ENCODE measurements at places on chromosomes 2 and 18.

GRCh38 chr2:231037731-231038482 lies 584 bp downstream of the C2orf72 start:
- DNase-seq = no peak

- DNase-seq = peak; percentile 56
These were observed 77.9 kb downstream of the LIMS1 start for GRCh38 chr2:108612153-108612513.

- no peak for DNase-seq
These were observed 157.3 kb upstream of the SALL3 start for GRCh38 chr18:78822171-78822948.

GRCh38 chr2:141468761-141469160 lies 662.1 kb downstream of the LRP1B start:
- no peak for DNase-seq

GRCh38 chr18:73153271-73153670 lies 285.5 kb upstream of the NETO1 start:
- DNase-seq = no peak

DNA sequence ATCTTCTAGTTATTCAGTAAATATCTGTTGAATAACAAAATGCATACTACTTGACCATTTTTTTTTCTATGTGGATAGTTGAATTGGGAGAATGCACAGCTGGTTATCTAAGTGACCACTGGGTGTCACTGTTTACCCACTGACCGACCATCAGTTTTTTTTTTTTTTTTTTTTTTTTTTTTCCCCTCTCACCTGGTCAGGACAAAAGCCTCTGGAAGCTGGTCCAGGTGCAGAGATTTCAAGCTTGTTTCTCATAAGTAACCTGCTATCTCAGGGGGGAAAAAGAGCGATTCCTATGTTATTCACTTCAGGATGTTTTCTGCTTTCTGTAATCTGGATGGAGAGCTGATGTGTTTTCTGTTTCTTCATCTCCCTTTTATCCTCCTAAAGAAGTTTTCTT lies 256.0 kb downstream of the DCDC2C start:
- no peak for DNase-seq

GRCh38 chr18:68429111-68429510 lies 285.8 kb downstream of the TMX3 start:
- DNase-seq = no peak

DNA sequence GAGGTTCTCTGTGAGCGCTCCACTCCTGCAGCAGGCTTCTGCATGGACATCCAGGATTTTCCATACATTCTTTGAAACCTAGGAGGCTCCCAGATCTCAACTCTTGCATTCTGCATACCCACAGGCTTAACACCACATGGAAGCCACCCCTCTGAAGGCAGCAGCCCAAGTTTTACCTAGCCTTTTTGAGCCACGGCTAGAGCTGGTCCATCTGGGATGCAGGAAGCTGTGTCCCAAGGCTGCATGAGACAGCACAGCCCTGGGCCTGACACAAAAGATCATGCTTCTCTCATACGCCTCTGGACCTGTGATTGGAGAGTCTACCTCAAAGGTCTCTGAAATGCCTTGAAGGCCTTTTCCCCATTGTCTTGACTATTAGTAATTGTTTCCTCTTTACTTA lies 53.6 kb upstream of the RPRM start:
- no peak for DNase-seq

DNA sequence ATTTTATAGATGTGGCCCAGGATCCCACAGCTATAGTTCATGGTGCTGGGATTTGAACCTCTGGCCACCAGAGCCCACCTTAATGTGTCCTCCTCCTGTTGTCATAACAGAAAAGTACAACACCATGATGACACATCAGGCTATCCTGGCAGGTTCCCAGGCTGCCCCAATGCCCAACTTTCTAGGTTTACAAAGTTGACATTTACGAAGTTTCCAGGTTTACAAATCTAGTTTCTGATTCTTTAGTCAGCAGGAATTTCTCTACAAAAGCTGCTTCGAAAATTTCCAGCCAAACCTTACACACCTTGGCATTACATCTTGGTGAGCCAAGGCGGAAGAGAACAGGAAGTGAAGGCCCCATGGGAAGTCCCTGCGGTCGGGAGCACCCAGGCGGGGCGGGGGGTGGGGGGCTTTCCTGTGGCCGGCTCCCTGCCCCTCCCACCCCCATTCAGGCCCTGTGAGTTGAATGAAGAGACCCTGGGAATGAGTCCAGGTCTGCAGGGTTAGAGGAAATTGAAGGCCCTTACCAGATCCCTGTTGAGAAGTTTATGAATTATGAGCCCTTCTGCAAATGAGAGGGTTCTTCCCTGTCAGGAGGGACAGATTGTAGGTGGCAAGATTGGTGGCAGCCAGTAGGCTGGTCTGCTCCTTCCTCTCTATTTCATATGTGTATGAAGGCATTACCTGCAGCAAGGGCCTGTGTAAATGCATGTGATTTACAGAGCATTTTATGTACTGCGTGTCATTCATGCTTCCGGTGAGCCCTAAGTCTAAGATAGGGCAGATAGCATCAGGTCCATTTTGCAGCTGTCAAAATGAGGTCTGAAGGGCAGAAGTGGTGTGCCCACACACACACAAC lies 11.1 kb upstream of the IL1RN start:
- no peak for DNase-seq

- DNase-seq = no peak
These were observed 265.5 kb upstream of the KCNJ3 start for GRCh38 chr2:154433010-154433409.

GRCh38 chr2:25833566-25833965 lies 44.7 kb downstream of the ASXL2 start:
- no peak for DNase-seq

DNA sequence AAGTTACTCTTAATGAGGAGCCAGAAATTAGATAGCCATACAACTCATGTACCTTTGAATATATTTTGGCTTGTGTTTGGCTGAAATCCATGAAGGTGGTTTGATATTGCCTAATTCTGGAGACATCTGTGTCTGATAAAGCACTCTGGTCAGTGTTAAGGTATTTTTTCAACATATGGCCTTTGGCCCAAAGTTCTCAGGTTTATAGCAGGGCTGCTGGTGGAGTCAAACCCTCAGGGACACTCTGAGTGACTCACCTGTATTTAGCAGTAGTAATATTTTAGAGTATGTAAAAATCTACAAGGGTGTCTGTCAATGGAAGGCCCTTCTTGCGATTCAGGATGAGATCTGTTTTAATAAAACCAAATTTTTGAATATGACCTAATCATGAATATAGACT lies 666.5 kb downstream of the SLC4A3 start:
- DNase-seq = no peak

- DNase-seq = no peak
These were observed 76.9 kb upstream of the AGAP1 start for GRCh38 chr2:235416858-235417499.

- DNase-seq = no peak
These were observed 13.6 kb downstream of the IMPA2 start for GRCh38 chr18:11994703-11995444.

DNA sequence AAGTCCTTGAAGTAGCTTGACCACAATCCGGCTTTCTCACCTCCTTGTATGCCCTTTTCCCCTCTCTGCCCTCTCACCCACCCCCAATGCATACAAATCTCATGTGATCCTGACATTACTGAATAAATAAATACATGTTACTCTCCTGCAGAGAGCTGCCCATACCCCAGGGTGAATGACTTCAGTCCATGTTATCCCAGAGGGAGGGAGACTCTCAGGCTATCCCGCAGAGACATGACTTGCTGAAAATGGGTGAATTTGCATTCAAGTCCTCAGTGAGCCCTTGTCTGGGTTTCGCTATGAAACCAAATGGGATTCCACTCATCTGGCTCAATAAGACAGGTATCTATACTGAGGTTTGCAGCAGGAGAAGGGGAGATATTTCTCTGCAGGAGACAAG lies 168.5 kb downstream of the FHOD3 start:
- no peak for DNase-seq

DNA sequence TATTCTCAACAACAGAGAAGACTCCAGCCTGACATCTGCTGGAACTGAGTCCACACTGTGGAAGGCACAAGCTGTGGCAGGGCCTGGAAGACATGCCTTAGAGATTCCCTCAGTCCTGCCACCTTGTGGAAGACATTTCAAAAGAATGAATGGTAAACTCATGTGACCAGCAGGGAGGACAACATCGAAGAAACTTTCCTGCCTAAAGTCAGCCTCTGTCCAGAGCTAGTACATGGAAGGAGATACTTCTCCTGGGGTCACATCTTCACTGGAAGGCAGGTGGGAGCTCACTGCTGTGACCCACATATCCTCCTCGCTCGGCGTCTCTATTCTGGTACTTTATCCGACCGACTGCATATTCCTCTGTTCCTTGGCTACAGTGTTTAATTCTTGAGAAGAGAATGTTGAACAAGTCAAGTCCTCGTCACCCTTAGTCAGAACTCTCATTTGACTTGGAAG lies 59.5 kb downstream of the PUM2 start:
- no peak for DNase-seq

DNA sequence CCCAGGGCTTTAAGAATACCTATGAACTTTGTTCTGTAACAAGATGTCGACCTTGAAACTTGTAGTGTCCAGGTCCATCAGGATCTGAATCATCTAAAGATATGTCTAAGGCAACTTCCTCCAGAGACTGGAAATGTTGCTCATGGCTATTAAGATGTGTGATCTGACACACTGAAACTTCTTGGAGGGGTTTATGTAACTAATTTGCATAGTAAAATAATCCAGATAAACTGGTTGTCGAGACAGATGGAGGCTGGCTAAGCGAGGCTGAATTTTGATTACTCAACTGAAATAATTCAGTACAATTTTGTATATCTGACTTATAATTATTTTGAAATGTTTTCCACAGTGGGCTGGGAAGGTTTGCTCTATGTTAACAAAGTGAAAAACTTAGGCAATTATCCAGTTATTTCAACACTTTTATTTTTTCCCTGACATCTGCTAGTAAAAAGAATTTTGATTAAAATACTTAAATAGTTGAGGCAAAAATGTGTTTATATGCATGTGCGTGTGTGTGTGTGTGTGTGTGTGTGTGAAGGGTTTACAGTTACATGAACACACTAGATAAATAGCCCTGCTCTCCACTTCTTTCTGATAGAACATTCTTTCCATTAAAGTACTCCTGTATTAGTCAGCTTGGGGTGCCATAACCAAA lies 11.4 kb upstream of the MAP3K20 start:
- DNase-seq = no peak

DNA sequence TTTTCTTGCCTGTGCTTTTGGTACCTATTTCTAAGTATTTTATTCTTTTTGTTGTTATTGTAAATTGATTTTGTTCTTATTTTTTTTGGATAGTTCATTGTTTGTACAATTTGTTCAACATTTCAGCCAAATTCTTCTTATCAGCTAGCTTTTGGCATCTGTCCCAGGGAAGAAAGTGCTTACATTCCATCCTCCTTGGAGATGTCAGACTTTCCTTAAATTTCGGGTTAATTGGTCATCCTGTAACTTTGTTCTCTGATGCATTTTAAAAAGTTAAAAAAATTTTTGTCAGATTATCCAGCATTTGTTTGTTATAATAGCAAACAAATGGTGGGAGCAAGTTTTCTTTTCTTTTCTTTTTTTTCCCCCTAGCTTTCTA lies 60.3 kb downstream of the PTH2R start:
- DNase-seq = no peak

GRCh38 chr2:42788882-42789281 lies 3.5 kb downstream of the HAAO start:
- peak; percentile 17 for DNase-seq

DNA sequence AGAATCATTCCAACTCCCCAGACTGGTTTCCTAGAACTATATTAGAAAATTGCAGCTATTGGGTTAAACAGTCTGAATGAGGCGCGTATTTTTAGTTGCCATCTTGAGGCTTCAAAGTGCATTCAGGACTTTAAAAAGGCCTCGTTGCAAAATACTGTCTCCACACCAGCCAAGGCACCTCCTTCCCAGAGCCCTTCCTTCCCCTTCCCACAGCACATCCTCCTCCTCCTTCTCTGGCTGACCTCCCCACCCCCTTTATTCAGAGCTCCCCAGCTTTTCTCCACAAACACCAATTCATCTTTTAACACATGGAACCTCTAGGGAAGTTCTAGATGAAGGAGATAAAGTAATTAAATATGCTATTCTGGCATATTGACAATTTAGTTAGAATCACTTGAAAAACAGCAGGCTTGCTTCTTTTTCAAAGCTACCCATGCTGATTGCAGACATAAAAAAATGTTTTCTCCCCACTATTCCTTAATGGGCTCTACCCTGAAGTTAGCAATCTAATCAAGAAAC lies 90.3 kb downstream of the RTP5 start:
- DNase-seq = no peak

- no peak for DNase-seq
These were observed 292.0 kb downstream of the CNTNAP5 start for GRCh38 chr2:124316881-124317605.

- DNase-seq = no peak
These were observed 322.2 kb upstream of the HS6ST1 start for GRCh38 chr2:128640845-128641360.

DNA sequence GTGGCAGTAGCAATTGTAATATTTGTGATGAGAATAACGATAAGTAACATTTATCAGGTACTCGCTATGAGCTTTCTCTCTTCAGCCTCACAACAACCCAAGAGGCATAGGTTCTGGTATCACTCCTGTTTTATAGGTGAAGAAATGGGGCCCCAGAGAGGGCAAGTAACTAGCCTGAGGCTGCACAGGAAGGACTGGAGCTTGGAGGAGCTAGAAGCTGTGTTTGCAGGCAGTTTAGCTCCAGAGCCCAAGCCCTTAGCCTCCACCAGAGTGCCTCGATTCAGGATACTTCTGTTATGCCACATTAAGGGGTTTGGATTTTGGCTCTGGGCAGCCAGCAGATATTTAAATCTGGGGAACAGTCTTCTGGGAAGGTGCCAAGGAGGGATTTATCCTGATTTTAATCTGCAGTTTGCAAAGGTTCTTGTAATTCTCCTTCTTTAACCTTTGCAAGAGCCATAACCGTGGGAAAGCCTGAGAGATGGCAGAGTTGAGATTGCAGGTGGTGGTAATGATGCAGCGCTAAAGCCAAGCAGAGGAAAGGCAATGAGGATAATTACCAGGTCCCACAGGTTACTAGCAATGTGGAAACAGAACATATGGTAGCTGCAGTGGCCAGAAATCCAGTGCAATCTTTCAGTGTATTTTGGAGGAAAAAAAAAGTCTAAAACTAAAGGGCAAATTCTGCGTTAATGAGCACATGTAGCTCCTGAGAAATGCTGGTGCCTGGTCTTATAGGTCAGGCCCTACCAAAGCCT lies 9.1 kb downstream of the MOCOS start:
- DNase-seq = no peak

Measured in stimulated activated CD8-positive, alpha-beta memory T cell treated with anti-CD3 and anti-CD28 coated beads, Interleukin-4, amount 100 ng/mL, for 48 hours (primary cell).